AML-193 (cell line): ENCODE measurements at places on chromosomes 6 and 20.

DNA sequence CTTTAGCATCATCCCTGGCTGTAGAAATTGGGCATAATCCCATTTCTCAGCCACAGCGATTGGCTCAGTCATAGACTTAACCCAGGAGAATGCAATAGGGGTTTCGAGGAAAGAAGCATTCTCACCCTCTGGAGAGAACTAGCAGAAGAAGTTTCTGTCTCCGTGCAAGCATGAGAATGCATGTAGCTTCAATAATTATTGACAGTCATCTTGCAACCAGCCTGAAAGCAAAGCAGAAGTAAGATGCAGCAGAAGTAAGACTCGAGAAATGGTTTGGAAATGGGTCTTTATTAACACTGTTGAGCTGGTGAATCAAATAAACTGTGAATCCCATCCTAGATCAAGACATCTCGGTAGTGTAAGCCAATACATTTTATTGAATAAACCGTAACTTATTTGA is 828.8 kb upstream of the GJE1 start:
- DNase-seq: no peak

DNA sequence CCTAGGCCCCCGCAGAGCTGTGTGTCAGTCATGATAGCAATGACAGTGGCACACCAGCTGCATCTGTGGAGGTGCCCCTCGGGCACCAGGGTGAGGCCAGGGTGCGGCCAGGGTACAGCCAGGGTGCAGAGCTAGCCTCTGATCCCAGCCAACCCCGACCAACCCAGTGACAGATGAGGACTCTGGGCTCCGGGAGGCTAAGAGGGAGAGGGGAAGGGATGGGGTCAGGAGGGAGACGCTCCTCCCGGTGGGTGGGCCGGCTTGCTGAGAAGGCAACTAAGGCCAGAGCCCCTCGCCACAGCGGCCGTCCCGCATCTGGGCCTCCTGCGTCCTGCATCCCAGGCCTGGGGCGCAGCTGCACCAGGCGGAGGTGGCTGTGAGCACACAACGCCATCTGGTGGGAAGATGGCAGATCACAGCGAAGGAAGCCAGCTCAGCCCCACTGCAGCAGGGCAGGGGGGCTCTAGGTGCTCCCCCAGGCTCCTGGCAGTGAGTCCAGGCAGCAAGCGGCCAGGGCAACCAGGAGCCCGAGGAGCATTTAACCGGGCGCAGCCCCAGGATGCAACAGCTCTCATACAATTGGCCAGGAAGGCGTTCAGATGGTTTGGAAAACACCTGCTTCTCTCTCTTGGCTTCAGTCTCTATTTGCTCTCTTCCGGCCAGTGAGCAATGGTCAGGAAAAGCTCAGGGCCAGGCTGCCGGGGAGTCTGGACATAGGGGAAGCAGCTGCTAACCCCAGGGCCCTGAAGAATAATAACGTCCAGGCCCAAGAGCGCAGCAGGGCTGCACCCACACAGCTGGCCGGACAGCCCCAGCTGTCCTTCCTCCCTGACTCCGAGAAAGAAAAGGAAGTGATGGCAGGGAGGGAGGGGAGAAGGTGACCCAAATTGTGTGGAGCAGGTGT is 169.4 kb downstream of the TAF4 start:
- peak; percentile 7 for DNase-seq

DNA sequence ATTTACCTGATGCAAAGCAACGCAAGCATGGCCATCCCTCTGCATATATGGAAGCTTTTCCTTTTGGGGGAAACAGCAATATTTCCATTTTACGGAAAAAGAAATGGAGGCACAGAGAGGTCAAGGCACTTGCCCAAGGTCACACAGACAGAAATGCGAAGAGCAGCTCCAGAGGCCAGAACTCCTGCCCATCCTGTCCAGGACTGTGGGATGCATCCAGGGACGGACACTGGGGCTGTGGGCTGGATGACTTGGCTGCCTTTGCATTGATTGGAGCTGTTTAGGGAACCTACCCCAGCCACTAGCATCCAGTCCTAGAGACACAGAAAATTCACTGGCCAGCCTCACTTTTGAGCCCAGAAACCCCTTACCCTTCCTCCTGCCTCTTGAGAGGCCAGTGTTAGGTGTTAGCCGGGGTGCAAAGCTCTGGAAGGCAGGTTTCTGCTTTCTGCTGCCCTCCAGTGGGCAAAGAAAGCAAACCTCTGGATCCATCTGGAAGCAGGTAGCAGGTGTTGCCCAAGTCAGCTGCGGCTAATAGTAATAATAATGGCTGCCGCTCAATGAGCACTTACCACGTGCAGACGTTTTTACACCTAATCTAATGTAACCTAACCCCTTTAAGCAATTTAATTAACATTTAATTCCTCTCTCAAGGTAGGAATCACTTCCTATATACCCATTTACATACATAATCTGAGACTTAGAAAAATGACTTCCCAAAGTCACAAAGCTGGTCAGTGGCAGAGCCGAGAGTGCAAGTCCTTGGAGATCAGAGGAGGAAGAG is 31.7 kb upstream of the CCN5 start:
- peak; percentile 87 for DNase-seq

DNA sequence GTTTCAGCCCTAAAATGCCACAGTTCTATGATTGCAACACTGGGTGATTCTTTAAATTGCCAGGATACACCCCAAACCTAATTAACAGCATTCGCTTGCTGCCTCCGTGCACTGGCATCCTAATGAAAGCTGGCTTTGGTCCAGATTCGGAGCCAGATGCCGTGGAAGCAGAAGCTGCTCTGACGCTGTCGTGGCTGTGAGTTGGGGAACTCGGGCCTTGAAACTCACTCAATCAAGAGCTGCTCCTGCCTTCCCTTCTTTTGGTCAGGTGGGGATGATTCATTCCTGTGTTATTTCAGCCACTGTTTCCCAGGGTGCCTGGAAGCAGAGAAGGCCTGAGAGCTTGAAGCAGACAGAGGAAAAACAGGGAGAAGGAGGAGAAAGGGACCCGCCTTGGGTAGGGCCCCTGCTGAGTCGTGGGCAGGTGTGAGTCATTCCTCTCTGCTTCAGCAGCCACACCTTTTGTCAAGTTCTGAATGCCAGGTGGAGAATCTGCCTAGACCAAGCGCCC is 36.2 kb upstream of the DSP start:
- no peak for DNase-seq

DNA sequence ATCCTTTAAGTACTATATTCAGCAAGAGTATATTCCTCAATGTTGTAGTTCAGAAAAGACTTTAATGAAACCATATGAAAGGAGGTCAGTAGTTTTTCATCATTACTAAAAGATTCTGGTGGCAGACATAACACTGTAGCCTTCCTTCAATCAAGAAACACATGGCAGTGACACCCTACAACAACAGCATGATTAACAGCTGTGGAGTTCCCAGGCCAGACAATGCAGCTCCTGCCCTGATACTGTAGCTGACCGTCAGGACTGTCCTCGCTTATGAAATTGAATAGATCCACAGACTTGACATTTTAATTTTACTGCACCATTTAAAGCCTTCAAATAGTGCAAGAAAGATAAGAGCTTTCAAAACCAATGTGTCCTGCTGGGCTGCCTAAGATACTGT is 43.6 kb downstream of the USP45 start:
- no peak for DNase-seq

GRCh38 chr6:139338795-139339194 is 35.7 kb downstream of the CITED2 start:
- DNase-seq: peak; percentile 40

- no peak for DNase-seq
Measured at GRCh38 chr6:15017261-15017660, 228.6 kb upstream of the JARID2 start.

- DNase-seq: no peak
Measured at GRCh38 chr20:2005359-2005758, 11.5 kb upstream of the PDYN start.

GRCh38 chr20:14838663-14839628 is 501.5 kb upstream of the FLRT3 start:
- no peak for DNase-seq

GRCh38 chr20:47127546-47127945 is 229.0 kb downstream of the ZMYND8 start:
- DNase-seq: no peak

DNA sequence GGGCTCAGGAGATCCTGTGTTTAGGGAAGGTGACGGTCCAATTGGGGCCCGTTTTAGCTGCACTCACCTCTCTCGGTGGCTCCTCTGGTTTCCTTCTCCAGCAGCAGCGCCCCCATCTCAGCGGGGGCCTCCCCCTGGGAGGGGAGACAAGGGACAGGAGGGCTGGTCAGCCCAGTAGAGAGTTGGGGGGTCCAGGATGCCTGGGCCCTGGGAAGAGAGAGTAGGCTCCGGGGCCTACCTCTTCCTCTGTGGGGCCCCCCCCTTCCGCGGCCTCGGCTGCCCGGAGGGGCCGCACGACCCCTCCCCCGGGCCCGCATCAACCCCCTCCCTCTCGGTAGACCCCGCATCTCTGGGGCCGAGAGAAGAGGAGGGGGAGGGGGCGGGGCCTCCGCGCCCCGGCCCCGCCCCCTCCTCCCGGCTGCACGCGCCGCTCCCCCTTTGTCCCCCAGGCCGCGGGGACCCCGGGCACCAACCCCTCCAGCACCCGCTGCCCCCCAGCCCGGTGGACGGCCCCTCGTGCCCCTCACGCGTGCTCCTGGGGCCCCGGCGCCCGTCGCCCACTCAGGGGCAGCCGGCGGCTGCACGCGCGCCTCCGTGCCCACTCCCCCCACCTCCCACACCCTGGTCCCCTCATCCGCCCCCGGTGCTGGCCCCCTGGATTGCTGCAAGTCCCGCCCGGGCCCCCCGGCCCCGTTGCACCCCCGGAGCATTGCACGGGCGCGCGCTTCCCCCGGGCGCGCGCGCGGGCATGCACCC is 464 bp downstream of the EHMT2 start:
- DNase-seq: no peak

DNA sequence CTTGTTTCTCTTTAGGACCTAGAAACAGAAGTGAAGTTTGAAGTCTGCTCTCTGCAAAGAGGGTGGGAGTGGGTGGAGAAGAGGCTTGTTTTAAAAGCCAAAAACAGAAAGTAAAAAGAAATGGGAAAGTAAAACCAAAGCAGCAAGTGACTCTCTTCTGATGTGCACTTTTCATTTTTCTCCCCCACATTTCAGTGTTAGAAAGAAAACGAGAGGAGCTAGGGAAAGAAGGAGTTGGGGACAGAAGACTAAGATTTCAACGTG is 1.3 kb downstream of the C6orf141 start:
- DNase-seq: no peak

- no peak for DNase-seq
Measured at GRCh38 chr6:112951829-112952228, 604.7 kb downstream of the RFPL4B start.

DNA sequence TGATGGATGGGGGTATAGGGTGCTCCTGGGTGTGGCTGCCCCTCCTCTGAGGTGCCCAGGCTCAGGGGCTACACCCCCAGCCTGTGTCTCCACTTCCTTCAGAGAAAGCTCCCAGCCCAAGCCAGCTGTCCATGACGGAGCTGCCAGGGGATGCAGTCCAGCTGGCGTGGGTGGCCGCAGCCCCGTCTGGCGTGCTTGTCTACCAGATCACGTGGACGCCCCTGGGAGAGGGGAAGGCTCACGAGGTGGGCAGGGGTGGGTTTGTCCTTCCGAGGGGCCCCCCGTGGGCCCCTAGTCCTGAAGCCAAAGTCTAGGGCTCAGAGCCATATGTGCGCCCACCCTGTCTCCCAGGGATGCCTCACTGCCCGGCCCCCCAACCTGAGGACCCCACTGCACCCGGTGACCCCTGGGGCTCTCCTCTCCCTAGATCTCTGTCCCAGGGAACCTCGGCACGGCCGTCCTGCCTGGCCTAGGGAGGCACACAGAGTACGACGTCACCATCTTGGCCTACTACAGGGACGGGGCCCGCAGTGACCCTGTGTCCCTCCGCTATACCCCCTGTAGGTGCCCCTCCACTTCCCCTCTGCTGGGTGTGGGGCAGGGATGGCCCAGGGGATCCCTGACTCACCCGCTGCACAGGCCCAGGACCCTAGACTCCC is 19.8 kb downstream of the COL20A1 start:
- DNase-seq: no peak

DNA sequence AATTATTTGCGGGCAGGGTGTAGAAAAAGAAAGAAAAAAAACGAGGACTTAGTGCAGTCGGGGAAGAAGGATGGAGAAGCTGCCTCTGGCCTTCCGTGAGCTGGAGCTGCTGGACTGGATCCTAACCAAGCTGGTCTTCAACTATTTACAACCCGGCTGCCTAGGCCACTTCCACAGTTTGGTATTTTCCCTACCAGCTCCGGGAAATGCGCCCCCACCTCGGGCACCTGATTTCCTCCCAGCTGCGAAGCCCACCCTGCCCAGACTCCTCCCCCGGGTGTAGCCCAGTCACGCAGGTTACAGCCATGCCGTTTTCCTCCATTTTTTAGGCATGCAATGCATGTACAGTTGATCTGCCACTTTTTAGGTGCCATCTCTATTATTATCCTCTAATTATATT is 21.2 kb downstream of the THEMIS start:
- DNase-seq: no peak

DNA sequence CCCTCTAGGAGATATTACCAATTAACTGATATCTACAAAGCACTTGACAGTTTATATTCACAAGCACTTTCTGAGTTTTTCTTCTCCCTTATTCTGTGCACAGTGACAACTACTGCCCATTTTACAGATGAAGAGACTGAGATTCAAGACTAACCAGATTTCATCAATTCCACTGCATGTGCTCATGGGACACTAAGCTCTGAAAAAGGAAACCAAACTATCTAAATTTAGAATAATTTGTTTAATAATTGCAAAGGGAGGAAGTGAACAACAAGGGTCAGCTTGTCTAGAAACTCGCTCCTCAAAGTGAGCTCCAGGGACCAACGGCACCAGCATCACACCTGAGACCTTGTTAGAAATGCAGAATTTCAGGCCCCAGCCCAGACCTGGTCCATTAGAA is 50.8 kb upstream of the MYLIP start:
- no peak for DNase-seq

DNA sequence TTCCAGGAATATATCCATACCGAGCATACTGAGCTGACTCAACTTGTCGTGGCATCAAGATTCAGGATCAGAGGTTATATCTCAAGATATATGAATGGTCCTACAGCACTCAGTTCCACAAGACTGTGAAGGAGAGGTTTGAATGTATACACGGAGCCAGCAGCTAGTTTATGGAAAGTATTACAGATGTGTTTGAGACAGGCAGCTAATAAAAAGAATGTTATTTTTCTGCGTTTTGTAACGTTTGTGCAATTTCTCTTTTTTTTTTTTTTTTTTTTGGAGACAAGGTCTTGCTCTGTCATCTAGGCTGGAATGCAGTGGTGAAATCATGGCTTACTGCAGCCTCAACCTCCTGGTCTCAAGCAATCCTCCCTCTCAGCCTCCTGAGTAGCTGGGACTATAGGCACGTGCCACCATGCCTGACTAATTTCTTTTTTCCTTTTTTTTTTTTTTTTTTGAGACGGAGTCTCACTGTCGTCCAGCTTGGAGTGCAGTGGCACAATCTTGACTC is 3.4 kb upstream of the FAM110A start:
- no peak for DNase-seq

GRCh38 chr20:23095499-23095898 is 9.4 kb upstream of the CD93 start:
- no peak for DNase-seq
